Psoas muscle (tissue), 8 donors: ENCODE measurements at places on chromosomes 12 and 14. TPM values are rescaled to one million over a fixed set of nuclear protein-coding genes. Genes with fewer than 3 reads are reported as not detected.

- DNase-seq: no peak
Measured at GRCh38 chr14:35806006-35806907, 2.8 kb downstream of the RALGAPA1 start.

DNA sequence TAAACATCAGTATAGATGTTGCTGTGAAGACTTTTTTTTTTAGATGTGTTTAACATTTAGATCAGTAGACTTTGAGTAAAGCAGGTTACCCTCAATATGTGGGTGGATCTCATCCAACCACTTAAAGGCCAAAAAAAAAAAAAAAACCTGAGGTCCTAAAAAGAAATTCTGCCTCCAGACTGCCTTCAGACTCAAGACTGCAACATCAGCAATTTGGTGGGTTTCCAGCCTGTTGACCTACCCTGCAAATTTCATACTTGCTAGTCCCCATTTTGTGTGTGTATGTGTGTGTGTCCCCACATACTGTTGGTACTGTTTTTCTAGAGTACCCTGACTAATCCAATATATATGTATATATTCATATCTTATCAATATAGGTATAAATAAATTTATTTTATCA is 55.6 kb downstream of the OSBPL8 start:
- DNase-seq: no peak

GRCh38 chr12:31849090-31849687 is 110.0 kb upstream of the RESF1 start:
- DNase-seq: no peak

Gene OR6C2
- total RNA-seq: not detected

Gene HOXC5
- 0.25 TPM for total RNA-seq
